Brain (organoid and tissue), 16 donors: ENCODE measurements at places on chromosomes 5 and 9.
A peak's percentile ranks its signal among the peaks of the same experiment; 100 is the strongest.

DNA sequence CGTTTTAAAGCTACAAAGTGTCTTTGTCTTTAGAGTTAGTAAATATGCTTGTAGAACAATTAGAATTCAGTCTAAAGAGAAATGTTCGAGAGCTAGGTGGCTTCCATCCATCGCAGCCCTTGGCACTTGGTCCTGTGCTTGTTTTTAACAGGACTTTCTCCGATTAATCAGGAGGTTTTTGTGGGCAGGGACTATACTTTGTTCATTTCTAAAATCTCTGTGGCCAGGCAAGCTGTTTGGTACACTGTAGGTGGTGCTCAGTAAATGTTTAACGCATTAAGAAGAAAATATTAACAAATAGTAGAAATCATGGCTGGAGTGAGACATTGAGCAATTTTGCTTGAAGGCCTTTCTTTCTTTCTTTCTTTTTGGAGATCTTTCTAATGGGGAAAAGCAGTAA, 20.8 kb downstream of the AGXT2 start:
- no peak for DNase-seq

GRCh38 chr5:73918791-73919221, 292.8 kb downstream of the ARHGEF28 start:
- no peak for DNase-seq

GRCh38 chr5:132239776-132240175, 12.1 kb upstream of the P4HA2 start:
- DNase-seq = no peak

- DNase-seq = peak; percentile 66
Measured at GRCh38 chr5:115033861-115034260, 135.8 kb downstream of the TRIM36 start.

GRCh38 chr5:32990593-32991420, 279.7 kb downstream of the NPR3 start:
- no peak for DNase-seq
